Activated T-helper 2 cell treated with anti-CD3 and anti-CD28 coated beads, Interferon-gamma antibody, Interleukin-2, Interleukin-4, amounts not matched to agents 10 μg/mL and 5 μg/mL and 100 μg/mL, durations not matched to agents 14 hours and 24 hours and 36 hours (primary cell): ENCODE measurements at places on chromosomes 13 and 19. TPM values are rescaled to one million over a fixed set of nuclear protein-coding genes. Genes with fewer than 3 reads are reported as not detected.
A peak's percentile ranks its signal among the peaks of the same experiment; 100 is the strongest.

- H3K4me3 ChIP-seq: no peak overlapping the region
- no peaks in the 10 kb centered on the region for H3K36me3 ChIP-seq
- no peak for DNase-seq
- peaks cover 47% of the 10 kb centered on the region for H3K27me3 ChIP-seq
- H3K4me1 ChIP-seq: peaks cover 2% of the 10 kb centered on the region
These were observed 2.2 kb downstream of the CNMD start for GRCh38 chr13:52737451-52737850.

GRCh38 chr19:18541258-18541991 lies 1.9 kb downstream of the FKBP8 start:
- peak overlapping the region; percentile 93 for H3K4me3 ChIP-seq
- H3K36me3 ChIP-seq: peaks cover 37% of the 10 kb centered on the region
- H3K27me3 ChIP-seq: no peaks in the 10 kb centered on the region
- H3K27ac ChIP-seq: peak overlapping the region; percentile 55
- H3K4me1 ChIP-seq: peaks cover 14% of the 10 kb centered on the region

- no peaks in the 10 kb centered on the region for H3K27me3 ChIP-seq
- no peak overlapping the region for H3K4me3 ChIP-seq
- DNase-seq: no peak
These were observed 122.9 kb downstream of the URI1 start for GRCh38 chr19:30064771-30065494.

DNA sequence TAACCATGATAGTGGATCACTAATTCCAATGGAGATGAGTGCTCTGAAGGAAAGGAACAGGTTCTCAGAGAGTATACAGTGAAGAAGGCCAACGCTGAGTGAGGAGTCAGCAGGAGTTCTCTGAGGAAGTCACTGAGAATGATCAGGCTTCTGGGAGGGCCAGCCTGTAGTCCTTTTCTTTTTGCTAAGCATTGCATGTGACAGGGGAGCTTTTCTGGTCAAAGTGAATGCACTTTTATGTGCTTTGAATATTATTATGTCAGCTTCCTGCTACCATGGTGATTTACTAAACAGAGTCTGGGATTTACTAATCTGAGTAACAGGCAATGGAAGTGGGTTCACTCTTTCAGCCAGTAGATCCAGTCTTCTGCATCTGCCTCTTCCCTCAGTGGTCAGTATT lies 81.1 kb upstream of the SERP2 start:
- no peak overlapping the region for H3K4me3 ChIP-seq
- peaks cover 21% of the 10 kb centered on the region for H3K27me3 ChIP-seq
- H3K36me3 ChIP-seq: no peaks in the 10 kb centered on the region
- H3K4me1 ChIP-seq: peaks cover 10% of the 10 kb centered on the region

Gene RASGRP4
- 17.6 and 20.0 TPM in 2 replicates for total RNA-seq
